ENCODE measurements at places on chromosomes 4 and X. TPM values are rescaled to one million over a fixed set of nuclear protein-coding genes. Genes with fewer than 3 reads are reported as not detected.

The SLC10A4 gene
- total RNA-seq: not detected

The SLBP gene
- 31.2 TPM for total RNA-seq

The SPATA4 gene
- not detected for total RNA-seq

The RHOXF2B gene
- total RNA-seq: not detected

The SMIM10 gene
- total RNA-seq: 4.5 TPM

The RBM46 gene
- total RNA-seq: not detected

The PAGE1 gene
- not detected for total RNA-seq

The TNMD gene
- total RNA-seq: 39.1 TPM

The ITM2A gene
- 46.2 TPM for total RNA-seq

- no peak for DNase-seq
Observed at GRCh38 chr4:164591666-164592065, 162.3 kb upstream of the SMIM31 start.

DNA sequence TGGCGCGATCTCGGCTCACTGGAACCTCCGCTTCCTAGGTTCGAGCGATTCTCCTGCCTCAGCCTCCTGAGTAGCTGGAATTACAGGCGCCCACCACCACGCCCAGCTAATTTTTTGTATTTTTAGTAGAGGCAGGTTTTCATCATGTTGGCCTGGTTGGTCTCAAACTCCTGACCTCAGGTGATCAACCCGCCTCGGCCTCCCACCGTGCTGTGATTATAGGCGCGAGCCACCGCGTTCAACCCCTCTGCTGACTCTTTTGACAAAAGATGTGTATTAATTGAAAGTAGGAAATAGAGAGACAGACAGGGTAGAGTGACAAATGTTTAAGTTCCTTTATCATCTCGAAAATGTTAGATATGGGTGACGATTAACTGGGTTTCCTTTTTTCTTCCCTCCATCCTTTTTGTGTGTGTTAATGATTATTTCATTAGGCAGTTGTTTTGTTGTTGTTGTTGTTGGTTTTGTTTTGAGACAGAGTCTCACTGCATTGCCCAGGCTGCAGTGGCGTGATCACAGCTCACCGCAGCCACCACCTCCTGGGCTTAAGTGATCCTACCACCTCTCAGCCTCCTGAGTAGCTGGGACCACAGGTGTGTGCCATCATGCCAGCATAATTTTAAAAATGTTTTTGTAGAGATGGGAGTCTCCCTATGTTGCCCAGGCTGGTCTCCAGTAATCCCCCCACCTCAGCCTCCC, 79.5 kb downstream of the KDM6A start:
- DNase-seq: no peak

GRCh38 chrX:49257846-49258748, 6.4 kb downstream of the FOXP3 start:
- DNase-seq: no peak

- DNase-seq: no peak
Observed at GRCh38 chrX:118183606-118184005, 67.0 kb upstream of the KLHL13 start.

DNA sequence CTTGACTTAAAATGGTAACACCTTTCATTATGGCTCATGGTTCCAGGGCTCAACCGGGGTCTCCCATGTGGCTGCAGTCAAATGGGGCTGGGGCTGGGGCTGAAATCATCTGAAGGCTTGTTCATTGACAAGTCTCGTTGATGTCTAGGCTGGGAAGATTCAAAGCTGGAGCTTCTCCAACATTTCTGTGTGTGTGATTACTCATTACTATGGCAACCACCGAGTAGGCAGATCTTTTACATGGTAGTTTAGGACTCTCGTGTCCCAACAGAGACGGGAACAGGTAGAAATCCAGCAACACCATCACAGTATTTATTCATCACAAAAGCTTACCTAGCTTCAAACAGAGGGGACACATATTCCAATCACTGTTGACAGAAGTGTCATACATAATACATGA, 7.8 kb downstream of the YTHDC1 start:
- DNase-seq: no peak

GRCh38 chrX:110317061-110317819, 645 bp downstream of the AMMECR1 start:
- no peak for DNase-seq

DNA sequence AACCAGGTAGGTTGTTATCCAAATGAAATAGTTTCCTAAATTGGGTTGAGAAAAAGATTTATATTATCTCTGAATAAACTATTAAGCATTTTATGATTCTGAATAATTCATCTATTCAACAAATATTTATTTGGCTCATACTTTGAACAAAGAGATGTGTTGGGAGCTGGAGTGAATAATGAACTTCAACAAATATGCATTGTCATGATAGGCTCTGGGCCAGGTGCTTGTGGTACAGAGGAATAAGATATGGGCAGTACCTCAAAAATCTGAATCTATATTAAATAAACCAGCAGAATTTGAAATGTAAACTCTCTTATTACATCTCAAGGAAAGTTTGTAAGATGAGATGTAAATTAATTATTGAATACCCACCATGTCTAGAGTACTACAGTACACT, 75.7 kb upstream of the DCLK2 start:
- DNase-seq: no peak

GRCh38 chrX:114985967-114986592, 31.3 kb downstream of the IL13RA2 start:
- DNase-seq: no peak

- peak; percentile 75 for DNase-seq
Observed at GRCh38 chr4:25113915-25114904, 46.0 kb downstream of the SEPSECS start.

DNA sequence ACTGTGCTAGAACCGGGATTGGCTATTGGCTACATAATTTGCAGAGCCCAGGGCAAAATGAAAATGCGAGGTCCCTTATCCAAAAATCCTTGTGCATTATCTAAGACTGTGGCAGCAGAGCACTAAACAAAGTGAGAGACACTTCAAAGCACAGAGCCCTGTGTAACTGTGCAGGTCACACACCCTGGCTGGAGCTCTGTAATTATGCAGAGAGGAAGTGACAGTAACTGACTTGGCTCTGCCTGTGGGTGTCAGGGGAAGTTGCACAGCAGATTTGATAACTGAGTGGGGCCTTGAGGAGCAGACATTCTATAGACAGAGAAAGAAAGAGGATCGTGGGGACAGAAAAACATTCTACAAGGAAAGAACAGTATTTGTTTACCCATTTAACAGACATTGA, 173.5 kb upstream of the FMR1 start:
- no peak for DNase-seq

- DNase-seq: no peak
Observed at GRCh38 chr4:116942315-116942714, 143.1 kb downstream of the TRAM1L1 start.

GRCh38 chr4:25919676-25920075, 5.7 kb downstream of the SMIM20 start:
- no peak for DNase-seq

DNA sequence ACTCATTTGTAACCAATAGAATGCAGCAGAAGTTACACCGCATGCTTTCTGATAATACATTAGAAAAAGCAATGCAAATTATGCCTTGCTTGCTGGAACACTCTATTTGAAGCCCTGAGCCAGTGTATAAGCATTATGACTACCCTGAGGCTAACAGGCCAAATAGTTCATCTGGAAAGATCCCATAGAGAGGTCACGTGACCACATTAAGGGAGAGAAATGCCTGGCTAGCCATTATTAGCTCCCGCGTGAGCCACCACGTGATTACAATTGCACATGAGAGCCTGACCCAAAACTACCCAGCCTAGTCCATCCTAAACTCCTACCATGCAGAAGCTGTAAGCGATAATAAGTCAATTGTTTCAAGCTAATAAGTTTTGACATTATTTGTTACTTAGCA, 472.9 kb upstream of the GALNTL6 start:
- no peak for DNase-seq

DNA sequence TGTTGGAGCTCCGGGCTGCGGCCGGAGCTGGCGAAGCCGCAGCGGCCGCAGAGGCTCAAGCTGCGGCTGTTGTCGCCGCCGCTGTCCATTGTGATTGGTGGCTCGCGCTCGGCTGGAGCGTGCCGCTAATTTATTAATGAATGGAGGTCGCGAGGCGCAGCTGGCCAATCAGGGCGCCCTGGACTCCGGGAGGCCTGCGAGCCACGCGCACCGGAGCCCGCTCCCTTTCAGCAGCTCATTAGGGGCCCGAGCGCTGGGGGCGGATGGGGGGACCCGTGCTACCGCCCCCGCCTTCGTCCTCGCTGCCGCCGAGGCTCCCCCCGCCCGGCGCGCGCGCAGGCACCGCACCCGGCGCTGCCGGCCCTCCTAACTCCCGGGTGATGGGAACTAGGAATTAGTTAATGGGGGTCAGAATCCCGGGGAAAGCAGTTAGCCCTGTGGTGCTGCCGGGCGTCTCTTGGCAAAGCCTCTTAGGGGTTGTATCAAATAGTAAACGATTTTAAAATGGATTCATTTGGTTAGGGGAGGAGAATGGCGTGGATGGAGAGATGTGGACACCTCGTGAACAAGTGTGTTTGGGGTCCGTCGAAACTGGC, 589 bp upstream of the NEUROG2 start:
- no peak for DNase-seq

GRCh38 chr4:147831551-147832171, 99.8 kb downstream of the ARHGAP10 start:
- DNase-seq: no peak

DNA sequence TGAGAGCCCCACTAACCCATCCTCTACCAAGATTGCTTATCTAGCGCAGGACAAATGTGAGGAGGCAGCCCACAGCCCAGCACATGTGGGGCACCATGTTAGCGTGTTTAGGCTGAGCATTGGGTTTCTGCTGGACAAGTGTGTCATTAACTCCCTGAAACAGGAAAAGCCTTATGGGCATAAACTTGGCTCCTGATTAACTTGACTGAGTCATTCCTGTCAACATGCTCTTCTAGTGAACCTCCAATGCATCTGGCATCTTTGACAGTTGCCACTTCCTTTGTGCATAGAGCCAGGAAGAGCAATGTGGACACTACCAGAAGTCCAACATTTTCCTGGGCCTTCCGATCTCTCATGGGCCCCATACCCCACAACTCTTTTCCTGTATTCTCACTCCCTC, 2.5 kb downstream of the SPIN2A start:
- no peak for DNase-seq

GRCh38 chrX:118644378-118644777, 83.0 kb upstream of the IL13RA1 start:
- DNase-seq: no peak

DNA sequence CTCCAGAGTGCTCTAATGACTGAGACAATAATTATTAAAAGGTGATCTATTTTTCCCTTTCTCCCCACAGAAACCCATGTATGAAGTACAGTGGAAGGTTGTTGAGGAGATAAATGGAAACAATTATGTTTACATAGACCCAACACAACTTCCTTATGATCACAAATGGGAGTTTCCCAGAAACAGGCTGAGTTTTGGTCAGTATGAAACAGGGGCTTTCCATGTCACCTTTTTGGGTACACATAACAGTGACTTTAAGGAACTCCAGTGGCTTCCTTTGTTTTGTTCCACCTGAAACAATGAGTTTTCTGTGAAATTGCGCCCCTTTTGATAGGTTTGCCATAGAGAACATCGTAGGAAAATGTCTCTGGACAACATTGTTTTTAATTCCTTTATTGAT, 69.6 kb downstream of the KIT start:
- no peak for DNase-seq
